ENCODE measurements at places on chromosomes 16 and 17.

DNA sequence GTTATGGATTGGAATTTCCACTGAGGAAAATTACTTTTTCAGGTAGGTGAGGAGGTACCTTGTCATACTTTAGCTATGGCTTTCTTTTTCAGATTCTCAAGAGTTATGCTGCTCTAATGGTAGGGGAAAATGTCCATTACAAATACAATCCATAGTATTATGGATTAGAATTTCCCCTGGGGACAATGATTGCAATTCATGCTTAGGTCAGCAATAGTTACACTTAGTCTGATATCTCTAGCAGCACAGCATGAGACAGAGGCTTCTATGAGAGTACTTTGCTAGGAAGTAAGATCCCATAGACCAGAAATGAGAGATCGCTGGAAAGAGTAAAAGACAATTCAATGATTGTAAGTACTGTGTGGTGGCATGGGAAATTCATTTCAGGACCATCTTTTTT lies 949.5 kb upstream of the CDH8 start:
- no peak for DNase-seq

DNA sequence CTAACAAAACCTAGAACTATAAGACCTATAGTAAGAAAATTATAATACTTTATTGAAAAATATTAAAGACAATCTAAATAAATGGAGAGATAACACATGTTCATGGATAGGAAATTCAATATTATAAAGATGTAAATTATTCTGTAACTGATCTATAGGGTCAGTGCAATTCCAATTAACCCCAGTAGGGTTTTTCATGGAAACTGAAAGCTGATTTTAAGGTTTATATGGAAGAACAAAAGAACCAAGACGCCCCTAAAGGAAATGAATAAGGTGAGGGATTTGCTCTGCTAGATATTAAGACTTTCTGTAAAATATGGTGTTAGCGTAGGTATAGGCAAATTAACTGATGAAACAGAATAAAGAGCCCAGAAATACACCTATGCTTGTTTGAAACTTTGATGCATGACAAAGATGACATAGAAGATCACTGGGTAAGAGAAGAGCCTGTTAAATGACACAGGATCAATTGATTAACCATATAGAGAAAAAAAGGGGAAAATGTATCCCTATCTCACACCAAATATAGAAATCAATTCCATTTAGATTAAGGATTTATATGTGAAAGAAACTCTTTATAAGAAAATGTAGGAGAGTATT lies 3.0 kb downstream of the ICAM2 start:
- DNase-seq, result no peak

DNA sequence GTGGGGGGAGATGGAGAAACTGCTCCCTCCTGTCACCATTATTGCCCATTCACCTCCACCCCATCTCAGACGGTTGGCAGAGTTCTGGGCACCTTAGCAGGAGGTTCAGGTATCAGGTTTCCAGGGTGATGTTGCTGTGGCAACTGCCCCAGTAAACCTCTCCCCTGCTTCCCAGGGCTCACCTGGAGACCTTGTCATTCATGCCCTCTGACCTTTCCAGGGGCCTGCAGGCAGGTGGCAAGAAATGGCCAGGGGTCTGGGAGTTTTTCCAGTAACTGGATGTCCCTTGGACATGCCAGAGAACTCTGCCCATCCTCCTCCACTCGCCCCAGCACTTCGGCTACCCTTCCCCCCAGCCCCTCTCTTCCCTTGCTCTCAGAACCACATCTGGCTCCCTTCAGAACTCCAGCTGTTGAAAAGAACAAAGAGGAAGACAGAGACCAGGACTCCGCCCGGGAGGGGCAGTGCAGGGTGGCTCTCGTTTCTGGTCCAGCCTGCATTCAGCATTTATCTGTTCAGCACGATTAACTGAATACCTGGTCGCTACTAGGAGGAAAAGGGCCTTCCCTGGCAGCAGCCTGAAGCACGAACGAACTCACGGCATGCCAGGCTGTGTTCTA lies 8.5 kb downstream of the MLLT6 start:
- DNase-seq, result no peak

- no peak for DNase-seq
Measured at GRCh38 chr17:60720763-60721531, 43.3 kb downstream of the BCAS3 start.

GRCh38 chr17:44850612-44851011 lies 2.9 kb downstream of the HIGD1B start:
- no peak for DNase-seq

DNA sequence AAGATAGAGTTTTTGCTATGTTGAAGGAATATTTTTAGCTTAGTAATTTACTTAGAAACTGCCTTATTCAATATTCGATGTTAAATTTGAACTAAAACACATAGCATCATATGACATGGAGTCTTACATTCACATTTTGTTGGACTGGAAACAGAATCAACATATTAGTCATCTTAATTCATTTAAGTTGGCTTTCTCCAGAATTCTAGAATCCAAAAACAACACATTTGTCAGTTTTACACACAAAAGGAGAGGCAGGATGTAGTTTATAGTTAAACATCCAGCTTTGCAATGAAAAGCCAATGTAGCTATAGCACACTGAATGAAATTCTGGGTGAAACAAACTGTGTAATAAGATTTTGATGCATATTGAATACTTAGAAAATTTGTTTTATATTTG lies 43.3 kb downstream of the WWOX start:
- DNase-seq, result no peak

DNA sequence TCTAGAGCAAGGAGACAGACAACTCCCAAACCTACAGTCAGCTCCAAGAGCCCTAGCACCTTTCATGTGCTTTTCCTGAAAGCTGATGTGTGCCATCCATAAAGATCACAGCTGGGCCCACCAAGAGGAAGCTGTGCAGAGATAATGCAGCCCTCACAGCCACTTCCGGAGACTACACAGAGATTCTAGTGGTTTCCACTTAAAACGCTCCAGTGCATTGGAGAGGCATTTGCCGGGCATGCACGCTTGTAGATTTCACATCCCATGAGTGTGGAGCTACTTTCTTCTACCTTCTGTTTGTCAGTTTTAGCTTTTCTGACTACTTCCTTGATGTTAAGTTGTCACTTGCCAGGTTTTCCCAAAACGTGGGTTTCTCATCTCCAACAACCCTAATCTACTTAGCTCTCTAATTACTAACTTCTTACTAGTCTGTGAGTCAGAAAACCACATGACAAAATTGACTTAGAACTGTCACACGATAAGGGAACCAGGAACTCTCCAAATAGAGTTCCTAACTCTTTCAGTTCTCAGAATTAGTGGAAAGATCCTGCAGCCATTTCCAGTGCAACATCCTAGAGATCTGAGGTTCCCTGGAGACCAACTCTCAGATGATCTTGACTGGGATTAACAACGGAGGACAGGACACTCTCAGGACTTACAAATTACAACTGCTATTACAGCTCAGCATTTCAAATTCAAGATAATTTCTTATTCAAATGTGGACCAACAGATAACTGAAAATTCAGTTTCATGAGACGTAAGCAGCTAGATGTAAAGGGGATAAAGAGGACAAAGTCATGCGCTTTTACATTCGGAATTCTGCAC lies 28.6 kb downstream of the PMP22 start:
- no peak for DNase-seq

GRCh38 chr16:27549464-27549745 lies 308 bp downstream of the GTF3C1 start:
- DNase-seq, result no peak

GRCh38 chr17:80029258-80029974 lies 6.3 kb downstream of the TBC1D16 start:
- no peak for DNase-seq

DNA sequence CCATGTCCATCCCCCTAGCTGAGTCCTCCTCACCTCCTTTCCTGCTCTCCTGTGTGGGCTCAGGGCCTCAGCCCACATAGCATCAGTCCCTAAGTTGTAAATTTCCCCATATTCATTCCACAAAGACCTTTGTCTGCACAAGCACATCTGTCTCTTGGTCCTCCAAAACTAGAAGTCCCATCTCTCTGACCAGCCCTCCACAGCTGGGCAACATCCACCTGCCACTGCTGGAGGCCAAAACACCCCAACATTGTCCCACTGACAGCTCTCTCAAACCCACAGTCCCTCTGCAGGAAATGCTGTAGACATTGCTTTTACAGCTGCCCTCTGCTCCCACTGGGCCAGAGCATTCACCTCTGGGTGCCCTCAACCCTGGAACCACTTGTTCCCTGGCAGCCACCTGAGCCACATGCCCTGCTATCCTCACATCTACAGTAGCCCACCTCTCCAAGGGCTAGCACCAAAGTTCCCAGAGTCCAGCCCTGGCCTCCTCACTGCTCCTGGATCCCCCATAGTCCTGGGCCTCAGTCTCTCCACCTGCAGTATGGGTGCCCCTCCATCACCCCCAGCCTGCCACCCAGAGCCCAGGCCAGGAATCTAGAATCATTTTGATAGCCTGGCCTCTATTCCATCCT lies 1722.7 kb downstream of the TP53TG3F start:
- DNase-seq, result no peak

- DNase-seq, result no peak
Measured at GRCh38 chr17:66671156-66671555, 163.8 kb upstream of the CACNG5 start.

GRCh38 chr17:81120149-81120484 lies 45.2 kb upstream of the PVALEF start:
- no peak for DNase-seq

DNA sequence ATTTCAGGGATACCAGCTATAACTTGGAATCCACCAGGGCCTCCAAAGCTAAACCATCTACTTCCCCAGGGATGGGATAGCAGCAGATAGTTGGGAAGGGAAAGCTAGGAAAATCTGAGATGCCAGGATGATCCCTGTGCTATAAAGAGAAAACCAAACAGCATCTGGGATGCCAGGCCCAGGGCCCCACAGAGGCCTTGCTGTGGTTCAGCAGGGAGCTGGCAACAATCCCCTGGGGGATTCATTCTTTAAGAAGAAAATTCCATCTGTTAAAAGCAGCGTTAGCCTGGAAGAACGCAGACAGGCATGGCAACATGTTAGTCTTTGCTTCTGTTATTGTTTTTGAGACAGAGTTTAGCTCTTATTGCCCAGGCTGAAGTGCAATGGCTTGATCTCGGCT lies 16.6 kb downstream of the MYO18A start:
- DNase-seq, result no peak

DNA sequence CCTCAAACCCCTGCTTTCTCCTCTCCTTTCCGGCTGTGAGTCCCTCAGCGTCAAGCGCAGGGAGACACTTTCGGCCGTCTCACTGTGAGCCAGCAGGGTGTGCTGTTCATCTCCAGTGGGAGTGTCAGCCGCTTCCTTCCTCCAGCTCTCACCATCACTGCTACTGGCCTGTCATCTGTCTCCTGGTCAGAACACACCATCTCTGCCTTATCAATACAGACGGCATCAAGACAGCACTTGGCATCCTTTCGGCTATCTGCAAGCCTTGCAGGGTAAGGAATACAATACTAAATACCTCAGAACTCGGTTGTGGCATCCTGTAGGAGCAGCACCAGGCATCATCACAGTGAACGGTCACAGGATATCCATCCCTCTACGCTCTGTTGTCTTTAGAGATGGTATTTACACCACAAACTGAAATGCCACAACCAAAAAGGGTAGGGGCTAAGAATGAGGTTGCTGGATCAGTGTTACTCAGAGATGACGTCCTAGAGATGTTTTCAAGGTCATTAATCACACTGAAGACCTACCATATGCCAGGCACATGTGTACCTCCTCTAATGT lies 20.7 kb upstream of the CMTM4 start:
- no peak for DNase-seq

DNA sequence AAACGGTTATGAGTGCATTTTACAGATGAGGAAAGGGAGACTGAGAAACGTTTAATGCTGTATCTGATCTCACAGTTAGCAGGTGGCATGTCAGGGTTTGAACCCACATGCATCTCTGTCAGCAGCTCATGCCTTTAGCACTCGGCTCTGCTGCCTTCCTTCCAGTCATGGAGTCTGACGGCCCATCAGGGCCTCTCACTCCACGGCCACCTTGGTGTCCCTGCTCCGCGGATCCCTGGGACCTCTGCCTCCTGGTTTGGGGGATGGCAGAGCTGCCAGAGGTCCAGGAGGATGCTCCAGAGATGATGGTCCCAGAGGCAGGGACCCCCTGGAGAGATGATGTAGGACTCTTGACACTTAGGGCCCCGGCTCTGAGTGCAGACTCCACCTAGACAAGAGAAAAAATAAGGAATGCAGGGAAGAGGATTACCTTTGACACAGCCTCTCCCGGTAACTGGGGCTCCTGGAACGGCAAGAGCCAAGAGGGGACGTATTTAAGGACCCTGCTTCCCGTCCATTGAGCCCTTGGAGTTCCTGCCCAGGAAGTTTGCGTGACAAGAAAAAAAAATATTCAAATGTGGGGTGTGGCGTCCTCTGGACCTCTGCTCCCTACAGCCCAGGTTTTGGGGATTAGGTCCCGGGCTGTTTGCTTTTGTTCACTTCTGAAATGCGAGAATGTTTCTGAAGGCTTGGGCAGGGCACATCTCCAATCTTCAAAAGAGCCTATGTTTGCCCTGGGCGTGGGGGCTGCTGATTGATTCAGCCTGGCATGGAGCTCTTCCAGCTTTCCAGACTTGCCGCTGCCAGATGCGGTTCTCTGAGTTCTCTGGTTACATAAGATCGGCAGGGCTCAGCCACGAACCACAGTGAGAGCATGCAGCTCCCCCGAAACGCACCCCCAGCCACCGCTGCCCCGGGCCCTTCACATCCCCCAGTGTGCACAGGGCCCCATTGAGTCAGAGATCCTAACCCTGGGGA lies at the start of gene ALDH3A1:
Gene ALDH3A1 (minus strand): TSS at position 470 of the 978 bp plus-strand sequence. CDS start 3,169 bp downstream, outside the sequence.
- no peak for DNase-seq

- DNase-seq, result no peak
Measured at GRCh38 chr17:82396601-82397435, 21.3 kb upstream of the HEXD start.

DNA sequence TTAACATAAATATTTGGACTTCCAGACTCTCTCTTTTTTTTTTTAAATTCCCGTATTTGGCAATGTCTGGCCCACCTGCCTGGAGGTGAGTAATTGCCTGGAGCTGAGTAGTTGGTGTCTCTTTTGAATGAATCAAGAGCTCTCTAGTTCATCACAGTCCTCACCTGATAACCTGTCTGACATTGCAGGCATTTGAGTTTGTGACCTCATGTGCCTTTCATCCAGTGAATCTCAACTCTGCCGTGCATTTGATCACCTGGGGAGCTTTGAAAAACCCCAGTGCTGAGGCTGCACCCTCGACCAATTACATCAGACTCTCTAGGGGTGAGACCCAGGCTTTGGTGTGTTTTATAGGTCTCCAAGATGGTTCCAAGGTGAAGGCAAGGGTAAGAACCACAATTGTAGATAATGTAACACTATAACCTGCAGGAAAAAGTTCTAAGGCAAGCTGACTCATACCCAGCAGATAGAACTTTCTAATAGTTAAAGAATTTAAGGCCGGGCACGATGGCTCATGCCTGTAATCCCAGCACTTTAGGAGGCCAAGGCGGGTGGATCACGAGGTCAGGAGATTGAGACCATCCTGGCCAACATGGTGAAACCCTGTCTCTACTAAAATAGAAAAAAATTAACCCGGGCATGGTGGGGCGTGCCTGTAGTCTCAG lies 24.5 kb upstream of the HS3ST2 start:
- no peak for DNase-seq

GRCh38 chr17:82097184-82097918 lies 685 bp downstream of the FASN start:
- DNase-seq, result no peak

- no peak for DNase-seq
Measured at GRCh38 chr16:4607841-4608703, 6.6 kb downstream of the UBALD1 start.

- DNase-seq, result no peak
Measured at GRCh38 chr17:72599891-72600290, 479.1 kb downstream of the SOX9 start.

GRCh38 chr16:36336-36984 lies 16.9 kb downstream of the POLR3K start:
- no peak for DNase-seq

All from T-helper 2 cell (primary cell).